ENCODE measurements at places on chromosomes 3 and 15.

DNA sequence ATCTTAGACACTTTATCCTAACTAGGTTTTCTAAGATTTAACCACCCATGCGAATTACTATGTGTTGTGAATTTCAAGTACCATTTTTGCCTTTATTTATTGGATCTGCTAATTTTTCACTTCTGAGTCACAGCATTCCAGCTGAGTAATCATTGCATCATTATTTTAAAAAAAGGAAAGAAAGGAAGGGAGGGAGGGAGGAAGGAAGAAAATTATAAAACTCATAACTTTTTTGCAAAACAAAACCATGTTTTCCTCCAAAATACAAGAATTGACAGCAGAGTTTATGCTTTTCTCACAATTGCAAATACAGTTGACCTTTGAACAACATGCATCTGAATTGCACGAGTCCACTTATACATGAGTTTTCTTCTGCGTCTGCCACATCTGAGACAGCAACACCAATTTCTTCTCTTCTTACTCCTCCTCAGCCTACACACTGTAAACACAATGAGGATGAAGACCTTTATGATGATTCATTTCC is 651.4 kb upstream of the NECTIN3 start:
- DNase-seq, result no peak

DNA sequence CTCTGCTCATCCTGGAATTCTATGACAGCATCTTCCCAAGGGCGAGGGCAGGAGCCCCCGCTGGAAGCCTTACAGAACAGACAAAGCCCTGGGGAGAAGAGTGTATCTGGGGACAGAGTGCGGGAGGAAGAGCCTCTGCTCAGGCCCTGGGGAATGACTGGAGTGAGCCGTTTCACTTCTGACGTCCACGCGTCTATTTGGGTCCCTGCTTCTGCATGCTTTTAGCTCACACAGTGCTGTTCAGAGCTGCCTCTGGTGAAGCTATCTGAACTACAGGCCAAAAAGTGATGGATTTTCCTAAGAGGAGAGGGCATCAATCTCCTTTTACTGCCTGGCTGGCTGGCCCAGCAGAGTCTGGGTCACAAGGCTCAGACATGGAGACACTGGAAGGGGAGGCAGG is 311.8 kb downstream of the NTRK3 start:
- DNase-seq, result no peak

GRCh38 chr3:59580996-59581395 is 531.2 kb upstream of the CFAP20DC start:
- no peak for DNase-seq

DNA sequence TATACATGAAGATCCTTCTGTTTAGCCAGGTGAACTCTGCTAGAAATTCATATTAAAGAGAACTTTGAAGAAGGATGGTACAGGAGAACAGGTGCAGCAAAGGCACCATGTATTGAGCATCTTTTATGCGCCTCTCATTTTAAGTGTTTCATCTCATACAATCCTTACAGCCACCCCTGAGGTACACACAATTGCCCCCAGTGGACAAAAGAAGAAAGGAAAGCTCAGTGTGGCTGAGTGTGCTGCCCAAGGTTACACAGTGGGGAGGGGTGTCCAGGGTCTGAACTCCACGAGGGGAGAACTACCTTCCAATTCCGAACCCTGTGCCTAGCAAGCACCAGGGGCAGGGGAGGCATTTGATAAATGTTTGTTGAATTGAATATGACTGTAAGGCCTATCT is 98.6 kb downstream of the MECOM start:
- no peak for DNase-seq

DNA sequence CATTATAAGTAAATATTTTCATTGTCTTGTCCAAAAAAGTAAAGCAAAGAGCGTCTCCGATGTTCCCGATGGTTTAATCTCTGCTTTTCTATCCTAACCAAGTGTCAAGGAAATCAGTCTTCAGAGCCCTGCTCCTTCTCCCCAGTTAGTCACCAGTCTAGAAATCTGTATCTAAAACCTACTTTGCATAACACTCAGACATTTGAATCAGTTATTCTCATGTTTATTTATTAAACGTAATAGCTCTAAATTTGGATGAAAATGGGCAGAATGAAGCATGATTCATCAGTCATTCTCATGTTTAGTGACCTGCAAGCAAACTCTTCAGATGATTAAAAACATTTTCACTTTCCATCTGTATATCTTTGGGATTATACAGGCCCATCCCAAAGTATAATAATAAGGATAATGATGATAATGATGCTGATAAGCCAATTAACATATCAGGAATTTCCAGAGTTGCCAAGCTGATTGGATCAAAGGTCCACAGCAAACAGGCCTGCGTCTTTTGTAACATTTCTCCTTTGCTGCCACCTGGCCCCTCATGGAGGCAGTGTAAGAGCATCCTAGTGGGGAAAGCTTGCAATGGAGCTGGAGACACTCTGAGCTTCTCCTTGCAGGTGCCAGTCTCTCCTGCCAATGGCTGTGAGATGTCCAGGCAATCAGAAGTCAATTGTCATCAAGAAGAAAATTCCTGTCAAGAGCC is 273.9 kb downstream of the IGSF11 start:
- no peak for DNase-seq

DNA sequence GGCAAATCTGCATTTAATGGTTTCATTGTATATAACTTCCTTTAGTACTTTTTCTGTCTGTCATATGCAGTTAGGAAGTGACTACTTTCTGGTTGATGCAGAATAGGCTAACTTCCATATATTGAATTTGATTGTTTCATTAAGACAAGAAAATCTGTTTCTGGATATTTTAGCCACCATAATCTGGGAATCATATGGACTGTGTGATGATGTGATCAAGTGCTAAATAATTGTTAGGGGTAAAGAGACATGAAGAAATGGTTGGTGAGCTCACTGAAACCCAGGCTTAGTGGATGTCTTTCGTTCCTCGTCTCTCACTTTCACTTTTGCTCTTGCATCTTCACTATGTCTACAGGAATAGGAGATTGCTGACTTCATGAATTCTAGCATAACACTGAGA is 3.5 kb upstream of the MNS1 start:
- no peak for DNase-seq

- DNase-seq, result no peak
Measured at GRCh38 chr15:83565553-83566159, 88.3 kb upstream of the ADAMTSL3 start.

DNA sequence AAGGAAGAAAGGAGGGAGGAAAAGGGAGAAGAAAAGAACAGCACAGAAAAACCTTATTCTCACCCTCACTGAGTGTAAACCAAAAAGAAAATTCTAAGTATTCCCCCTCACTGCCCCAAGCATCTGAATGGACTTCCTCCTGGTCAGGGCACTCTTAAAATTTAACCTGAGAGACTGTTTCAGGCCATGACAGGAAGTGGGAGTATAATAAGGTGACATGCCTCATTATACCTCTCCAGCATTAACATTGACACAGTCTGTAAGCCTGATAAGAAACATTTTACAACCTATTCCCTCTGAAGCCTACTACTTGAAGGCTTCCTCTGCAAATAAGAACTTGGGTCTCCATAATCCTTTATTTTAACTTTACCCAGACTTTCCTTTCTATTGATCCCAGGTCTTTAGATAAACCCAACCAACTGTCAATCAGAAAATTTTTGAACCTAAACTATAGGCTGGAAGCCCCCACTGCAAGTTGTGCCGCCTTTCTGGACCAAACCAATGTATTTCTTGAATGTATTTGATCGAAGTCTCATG is 41.7 kb downstream of the SLCO2A1 start:
- no peak for DNase-seq

GRCh38 chr3:10526366-10526765 is 21.0 kb upstream of the ATP2B2 start:
- no peak for DNase-seq

DNA sequence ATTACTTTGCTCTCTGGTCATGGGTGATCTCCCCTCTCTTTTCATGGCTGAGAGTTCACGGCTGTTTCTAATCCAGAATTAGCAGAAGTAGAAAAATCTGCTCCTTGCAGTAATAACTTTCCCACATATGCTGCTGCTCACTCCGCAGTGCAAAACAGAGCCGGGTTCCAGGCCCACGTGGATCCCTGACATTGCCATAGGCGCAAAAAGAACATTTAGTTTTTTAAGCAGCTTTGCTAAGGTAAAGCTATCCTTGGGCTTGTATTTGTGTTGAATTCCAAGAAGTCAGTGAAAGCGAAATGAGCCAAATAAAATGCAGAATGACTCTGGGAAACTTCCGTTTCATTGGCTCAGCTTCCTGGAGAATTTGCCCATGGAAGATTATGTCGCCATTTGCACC is 633.7 kb upstream of the SUCLG2 start:
- DNase-seq, result no peak

DNA sequence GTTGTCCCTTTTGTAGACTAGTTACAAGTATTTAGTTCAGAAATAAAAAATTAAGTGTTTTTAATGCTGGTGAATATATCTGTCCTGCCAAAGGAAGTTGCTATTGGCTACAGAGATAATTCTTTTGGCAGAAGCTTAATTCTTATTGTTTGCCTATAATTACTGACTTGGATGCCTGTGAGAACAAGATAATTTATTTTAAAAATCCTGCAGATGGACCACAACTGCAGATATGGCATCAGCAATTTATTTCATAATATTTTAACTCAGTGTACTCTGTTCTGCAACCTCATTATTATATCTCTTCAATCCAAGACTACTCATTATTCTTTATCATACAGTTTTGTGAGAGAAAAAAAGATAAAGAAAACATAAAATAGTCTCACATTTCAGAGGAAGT is 789.8 kb downstream of the NAALADL2 start:
- no peak for DNase-seq

GRCh38 chr3:187136936-187137335 is 2.4 kb downstream of the RPL39L start:
- no peak for DNase-seq

DNA sequence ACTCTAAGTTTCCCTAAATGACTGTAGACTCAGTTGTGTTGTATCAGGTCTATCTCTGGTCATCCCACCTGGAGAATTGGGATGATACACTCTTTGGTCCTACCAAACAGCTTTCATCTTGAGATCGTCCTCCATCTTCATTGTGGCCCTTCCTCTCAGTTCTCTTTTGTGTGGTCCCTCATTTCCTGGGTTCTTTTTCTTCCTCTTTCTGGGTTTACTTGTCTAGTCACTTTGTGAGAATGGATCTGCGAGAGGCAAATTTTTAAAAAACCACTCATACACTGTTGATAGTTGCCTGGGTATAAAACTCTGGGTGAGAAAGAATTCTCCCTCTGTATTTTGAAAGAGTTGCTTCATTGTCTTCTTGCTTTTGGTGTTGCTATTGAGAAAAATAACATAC is 6.0 kb upstream of the AMOTL2 start:
- no peak for DNase-seq

- DNase-seq, result no peak
Measured at GRCh38 chr15:58438956-58439355, 7.2 kb downstream of the LIPC start.

DNA sequence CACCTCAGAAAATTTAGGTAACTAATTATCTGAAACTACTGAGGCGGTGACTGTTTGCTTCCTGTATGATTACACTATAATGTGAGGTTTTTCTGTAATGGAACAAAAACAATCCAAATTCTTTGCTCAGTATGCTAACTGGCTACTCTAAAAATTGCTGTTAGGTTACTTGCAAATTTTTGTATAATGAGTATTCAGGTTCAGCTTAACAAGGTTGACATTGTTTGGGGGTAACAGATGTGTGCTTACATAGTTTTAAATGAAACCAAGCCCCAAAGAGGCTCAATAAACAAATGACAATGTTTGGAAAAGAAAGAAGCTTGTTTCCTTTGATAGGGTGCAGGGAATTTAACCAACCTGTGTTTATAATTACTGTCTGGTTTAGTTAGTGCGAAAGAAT is 414.5 kb upstream of the MDFIC2 start:
- no peak for DNase-seq

- DNase-seq, result no peak
Measured at GRCh38 chr3:15977598-15978232, 179.9 kb upstream of the ANKRD28 start.

DNA sequence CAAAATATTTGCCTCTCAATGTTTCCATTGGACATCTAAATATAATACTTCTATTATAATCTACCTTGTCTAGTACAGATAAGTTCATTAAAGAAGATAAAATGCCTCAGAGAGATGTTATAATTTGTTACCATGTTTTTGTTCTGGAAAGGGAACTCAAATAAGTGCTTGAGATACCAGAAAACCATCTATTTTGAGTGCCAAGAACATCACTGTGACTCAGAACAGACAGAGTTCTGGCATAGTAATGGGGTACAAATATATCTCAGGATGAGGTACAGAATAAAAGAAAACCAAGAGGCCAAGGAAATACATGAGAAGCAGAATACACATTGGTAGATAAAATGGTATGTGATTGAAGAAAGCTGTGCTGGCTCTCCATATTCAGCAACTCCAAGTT is 58.9 kb downstream of the IMPG2 start:
- no peak for DNase-seq

DNA sequence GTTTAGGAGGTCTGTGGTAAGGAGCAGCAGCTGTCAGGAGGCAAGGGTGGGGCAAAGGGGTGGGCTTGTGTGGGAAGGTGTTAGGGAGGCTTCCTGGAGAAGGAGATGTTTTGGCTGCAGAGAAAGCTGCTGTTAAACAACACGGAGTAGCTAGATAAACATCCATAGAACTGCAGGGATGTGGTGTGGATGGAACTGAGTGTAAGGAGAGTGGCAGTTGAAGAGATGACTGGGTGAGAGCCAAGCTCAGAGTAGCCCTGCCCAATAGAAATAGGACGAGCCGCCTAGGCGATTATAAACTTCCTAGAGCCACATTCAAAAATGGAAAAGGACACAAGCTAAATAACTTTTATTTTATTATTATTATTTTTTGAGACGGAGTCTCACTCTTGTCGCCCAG is 19.9 kb downstream of the RPLP1 start:
- DNase-seq, result no peak

- no peak for DNase-seq
Measured at GRCh38 chr15:93288728-93289294, 199.8 kb upstream of the RGMA start.

DNA sequence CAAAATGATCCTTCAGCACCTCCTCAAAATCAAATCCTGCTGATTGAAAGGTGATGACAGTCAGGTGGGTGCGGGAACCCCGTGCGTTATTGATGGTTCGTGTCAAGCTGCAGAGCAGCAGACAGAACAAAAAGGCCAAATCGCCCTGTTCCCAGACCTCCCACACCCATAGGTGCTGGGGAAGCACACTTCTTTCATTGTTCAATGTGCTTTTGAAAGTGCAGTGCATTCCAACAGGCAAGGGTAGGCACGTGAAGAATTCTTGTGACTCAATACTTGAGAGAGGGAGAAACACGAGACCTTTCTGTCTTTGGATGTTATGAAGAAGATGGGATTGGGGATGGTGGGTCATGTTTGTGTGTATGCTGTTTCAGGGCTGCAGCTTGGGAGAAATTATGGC is 514.0 kb downstream of the MCTP2 start:
- no peak for DNase-seq

- DNase-seq, result no peak
Measured at GRCh38 chr3:98705694-98706093, 57.4 kb upstream of the ST3GAL6 start.

DNA sequence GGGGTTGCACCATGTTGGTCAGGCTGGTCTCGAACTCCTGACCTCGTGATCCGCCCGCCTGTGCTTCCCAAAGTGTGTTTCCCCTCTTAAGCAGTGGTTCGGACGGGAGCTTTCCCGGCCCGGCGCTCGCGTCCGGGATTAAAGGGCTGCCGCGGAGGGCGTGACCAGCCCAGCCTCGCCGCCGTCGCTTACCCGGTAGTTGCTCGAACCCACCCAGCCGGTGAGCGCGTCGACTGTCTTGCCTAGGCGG is 513 bp downstream of the CLASP2 start:
- DNase-seq, result no peak

GRCh38 chr3:36444909-36445308 is 64.6 kb downstream of the STAC start:
- DNase-seq, result no peak

GRCh38 chr15:54277834-54278233 is 299.6 kb downstream of the UNC13C start:
- no peak for DNase-seq
